Stimulated activated CD4-positive, alpha-beta T cell treated with anti-CD3 and anti-CD28 coated beads, Interleukin-12 subunit alpha, Interleukin-12 subunit beta, amount 100 ng/mL, for 4 hours (primary cell): ENCODE measurements at places on chromosomes 5 and 9.

GRCh38 chr5:159163027-159163700 lies 46.2 kb downstream of the RNF145 start:
- no peak for DNase-seq

GRCh38 chr5:75275756-75276155 lies 39.1 kb upstream of the ANKRD31 start:
- DNase-seq: no peak

- no peak for DNase-seq
These were observed 51.8 kb downstream of the POU4F3 start for GRCh38 chr5:146390469-146390868.

GRCh38 chr5:89954916-89955315 lies 454.6 kb downstream of the CETN3 start:
- no peak for DNase-seq

GRCh38 chr5:40832345-40832744 lies 2.7 kb downstream of the RPL37 start:
- DNase-seq: no peak
